Stimulated activated CD4-positive, alpha-beta T cell treated with anti-CD3 and anti-CD28 coated beads, TNF-alpha, amount 100 ng/mL, for 24 hours (primary cell): ENCODE measurements at places on chromosomes 4 and X.

- no peak for DNase-seq
These were observed 158.5 kb downstream of the ZNF518B start for GRCh38 chr4:10298681-10299080.

GRCh38 chrX:53028678-53029077 lies 19.9 kb upstream of the GPR173 start:
- DNase-seq, result no peak

GRCh38 chrX:35868501-35868900 lies 51.0 kb upstream of the CFAP47 start:
- DNase-seq, result no peak

DNA sequence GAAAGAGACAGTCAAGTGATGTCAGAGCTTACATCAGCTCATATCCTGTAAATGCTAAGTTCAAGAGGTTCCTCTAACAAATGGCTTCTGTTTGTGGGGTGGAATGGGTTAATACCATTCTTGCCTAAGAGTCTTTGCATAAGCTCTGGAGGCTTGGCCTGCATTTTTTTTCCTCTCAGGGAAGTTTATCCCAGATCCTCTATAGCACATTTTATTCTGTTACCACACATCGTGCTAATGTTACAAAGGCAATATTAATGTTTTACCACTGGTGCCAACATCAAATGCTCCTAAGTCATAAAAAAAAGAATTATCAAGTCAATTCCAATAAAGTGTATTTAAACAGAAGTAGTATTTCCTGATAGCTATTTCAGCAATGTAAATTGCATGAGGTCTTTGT lies 2.9 kb upstream of the ADH6 start:
- DNase-seq, result no peak

DNA sequence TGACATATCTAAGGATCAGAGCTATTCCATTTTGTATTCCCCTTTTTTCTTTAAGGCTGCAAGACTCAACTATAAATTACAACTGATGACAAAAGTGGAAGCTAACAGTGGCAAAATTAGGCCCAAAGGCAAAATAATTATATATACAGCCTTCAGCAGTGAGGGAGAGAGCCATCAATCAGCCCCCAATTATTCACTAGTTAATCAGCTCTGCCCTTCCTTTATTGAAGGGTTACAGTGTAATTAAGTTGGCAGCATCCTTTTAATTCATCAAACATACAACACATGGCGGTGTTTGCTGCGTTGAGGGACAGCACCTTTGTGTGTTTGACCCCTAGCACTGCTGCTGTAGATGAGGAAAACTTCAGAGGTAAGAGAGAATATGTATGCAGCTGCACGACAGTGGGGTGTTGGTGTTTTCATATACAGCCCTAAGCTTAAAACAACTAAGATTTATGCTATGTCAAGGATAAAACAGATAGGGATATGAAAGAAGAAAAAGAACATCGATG lies 973.9 kb upstream of the POU3F4 start:
- DNase-seq, result no peak

DNA sequence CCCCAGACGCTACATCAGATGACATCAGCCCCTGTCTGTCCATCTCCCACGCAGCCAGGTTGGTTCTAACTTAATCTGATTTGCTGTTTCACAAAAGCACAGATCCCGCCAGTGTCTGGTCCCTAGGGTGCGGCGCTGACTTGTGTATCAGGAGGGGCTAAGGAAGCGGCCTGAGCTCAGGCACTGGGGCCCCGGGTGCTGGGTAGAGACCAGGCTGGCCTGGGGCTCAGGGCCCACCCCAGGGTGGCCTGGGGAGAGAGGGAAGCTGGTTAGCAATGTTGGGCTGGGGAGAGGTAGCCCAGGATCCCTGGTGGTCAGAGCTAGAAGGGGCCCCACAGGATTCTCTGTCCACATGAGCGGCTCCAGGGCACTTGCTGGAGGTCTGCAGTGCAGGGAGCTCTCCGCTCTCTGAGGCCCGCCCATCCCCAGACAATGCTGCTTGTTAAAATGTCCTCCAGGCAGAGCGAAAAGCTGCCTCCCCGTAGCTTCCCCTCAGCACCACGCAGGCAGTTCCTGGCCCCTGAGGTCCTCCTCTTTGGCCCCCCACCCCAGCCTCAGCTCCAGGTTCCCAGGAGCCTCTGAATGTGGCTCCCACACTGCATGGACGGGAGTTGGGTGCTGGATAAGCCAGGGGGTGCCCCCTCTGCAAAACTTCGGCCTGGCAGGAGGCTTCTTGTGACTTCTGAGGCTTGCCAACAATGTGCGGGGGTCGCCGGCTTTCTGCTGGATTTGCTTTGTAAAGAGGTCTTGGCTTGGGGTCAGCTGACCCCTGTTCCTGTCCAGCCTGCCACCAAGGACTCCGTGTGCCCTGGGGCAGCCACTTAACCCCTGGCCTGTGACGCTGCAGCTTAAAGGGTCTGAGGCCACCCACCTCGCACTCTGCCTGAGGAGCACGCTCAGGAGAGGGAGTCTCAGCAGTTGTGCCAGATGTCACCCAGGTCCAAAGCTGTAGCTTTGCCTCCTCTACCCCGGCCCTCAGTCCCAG lies 112.9 kb downstream of the CPZ start:
- DNase-seq, result no peak

GRCh38 chr4:60155088-60155487 lies 1045.0 kb upstream of the ADGRL3 start:
- DNase-seq, result no peak

GRCh38 chrX:24235084-24235710 lies 78.7 kb downstream of the SUPT20HL2 start:
- no peak for DNase-seq

- DNase-seq, result no peak
These were observed 28.1 kb downstream of the KANTR start for GRCh38 chrX:53122013-53122412.

DNA sequence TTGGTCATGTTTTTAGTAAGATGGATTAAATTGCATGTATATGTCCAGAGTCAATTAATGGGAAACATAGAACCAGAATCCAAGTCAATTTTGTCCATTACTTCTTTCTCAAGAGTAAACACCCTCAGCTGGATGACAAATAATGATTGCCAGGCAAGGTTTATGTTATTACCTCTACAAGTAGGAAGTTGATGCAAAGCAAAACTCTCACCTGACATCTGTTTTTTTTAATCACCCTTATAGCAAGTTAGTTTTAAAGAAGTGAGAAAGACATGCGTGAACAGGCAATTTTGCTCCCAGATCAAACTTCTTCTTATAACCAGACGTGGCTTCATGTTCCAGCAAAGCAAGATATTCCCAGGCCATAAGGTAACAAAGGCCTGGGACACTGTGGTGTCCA lies 348.5 kb upstream of the FTHL17 start:
- DNase-seq, result no peak

GRCh38 chr4:40856840-40857362 lies 107.1 kb downstream of the NSUN7 start:
- peak; percentile 40 for DNase-seq

GRCh38 chr4:26860922-26861433 lies 337 bp downstream of the STIM2 start:
- DNase-seq, result peak; percentile 54

DNA sequence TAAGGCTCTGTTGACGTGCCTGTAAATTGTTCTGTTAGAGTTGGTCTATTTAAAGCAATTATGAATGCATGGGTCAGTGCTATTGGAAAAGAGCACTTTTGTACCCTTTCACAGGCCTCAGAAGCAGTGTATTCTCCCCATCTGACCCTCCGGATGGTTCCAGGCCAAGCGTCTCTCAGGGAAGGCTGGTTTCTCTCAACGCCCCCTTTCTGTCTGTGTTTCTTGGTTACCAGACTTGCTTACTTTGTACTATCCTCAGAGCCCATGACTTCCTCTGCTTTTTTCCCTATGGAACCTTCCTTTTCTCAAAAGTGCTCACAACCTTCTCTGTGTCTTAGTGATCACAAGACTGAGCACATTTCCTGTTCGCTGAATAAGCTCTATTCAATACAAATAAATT lies 559.3 kb upstream of the ZFP42 start:
- DNase-seq, result no peak

- no peak for DNase-seq
These were observed 409 bp upstream of the MPP1 start for GRCh38 chrX:154805696-154806091.

DNA sequence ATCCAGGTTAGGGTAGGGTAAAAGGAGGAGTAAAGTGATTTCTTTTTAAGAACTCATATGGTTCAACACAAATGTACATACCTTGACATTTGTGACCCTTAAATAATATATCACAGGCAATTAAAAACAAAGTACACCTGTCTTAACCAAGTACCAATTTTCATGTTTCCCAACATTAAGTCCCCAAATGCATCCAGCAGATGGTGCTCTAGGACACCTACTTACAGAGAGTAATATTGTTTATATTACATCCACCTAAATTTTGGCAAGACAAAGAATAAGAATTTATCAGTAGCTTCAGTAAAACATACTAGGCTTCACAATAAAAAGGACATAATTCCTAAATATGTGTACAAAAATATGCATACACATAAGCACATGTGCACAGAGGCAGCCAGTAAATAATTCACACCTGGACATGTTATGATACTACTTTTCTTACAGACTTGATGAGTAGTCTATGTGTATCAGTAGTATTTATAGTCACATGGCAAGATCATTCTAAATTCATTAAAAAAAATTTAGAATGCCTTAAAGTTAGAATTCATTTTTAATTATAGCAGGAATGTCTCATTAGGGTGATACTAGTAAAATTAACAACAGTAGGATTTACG lies 219.7 kb downstream of the DCLK2 start:
- DNase-seq, result peak; percentile 13

GRCh38 chr4:61638591-61638990 lies 438.5 kb downstream of the ADGRL3 start:
- no peak for DNase-seq

- DNase-seq, result no peak
These were observed 6.8 kb upstream of the ANAPC4 start for GRCh38 chr4:25370242-25370641.

DNA sequence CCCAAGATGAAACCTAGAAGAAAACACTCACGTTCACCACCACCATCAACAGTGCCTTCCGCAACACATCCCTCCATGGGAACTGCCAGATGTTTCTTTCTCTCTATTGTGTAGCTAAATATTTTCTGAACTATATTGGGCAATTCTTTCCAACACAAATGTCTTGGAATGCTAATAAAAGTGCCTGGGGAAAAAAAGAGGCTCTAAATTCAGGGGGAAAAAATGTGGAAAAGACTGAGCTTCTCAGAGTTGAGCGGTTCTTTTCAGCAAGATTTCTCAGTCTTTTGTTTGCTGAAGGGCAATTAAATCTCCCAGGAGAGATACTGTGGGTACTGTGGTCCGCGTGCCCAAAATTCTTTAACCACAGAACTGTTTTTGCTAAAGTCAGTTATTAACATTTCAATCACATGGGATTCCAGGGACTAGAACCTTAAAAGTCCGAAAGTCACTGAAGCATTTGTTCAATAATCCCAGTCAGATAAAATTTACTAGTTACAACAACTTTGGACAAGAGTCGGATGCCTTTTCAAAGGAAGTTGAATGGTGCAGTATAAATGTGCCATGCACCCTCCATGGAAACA lies 51.9 kb upstream of the DHRSX start:
- DNase-seq, result no peak

GRCh38 chrX:725971-726370 lies 95.4 kb downstream of the SHOX start:
- DNase-seq, result no peak

DNA sequence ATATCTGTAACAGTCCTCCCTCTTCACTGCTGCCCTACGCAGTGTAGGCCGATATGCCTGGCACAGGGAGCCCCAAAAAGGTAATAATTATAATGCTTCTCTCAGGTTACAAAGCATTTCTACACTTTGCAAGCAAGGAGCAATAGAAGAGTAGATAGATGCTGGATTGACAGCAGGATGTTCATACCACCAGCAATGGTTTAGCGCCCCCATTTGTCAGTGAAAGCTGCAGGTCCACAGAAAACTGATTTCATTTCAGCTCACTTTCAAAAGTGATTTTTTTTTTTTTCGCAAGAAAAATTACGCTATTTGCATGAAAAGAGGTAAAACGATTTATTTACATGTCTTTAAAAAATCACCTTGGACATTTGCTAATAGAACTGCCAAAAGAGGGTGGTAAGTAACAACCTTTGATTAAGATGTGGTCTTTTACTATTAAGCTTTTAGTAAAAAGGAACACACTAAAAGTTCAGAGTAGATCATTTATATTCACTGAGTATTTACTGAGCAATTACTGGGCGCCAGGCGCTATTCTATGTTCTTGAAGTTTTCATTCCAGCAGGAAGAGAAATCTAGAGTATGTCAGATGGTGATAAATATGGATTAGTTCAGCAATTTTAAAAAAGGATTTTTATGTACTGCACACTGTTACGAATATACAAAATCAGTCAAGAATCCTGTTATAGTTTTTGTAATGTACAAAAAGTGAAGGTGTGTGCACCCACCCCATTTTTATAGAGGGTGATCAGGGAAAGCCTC lies 34.4 kb downstream of the HPF1 start:
- no peak for DNase-seq

GRCh38 chr4:8156617-8157016 lies 2.0 kb downstream of the ABLIM2 start:
- DNase-seq, result no peak

DNA sequence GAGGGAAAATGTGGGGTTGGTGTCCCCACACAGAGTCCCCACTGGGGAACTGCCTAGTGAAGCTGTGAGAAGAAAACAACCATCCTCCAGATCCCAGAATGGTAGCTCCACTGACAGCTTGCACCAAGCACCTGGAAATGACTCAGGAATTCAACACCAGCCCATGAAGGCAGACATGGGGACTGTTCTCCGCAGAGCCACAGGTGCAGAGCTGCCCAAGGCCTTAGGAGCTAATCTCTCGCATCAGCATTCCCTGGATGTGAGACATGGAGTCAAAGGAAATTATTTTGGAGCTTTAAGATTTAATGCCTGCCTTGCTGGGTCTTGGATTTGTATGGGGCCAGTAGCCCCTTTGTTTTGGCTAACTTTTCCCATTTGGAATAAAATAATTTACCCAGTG lies 367.9 kb downstream of the FAM133A start:
- DNase-seq, result no peak

DNA sequence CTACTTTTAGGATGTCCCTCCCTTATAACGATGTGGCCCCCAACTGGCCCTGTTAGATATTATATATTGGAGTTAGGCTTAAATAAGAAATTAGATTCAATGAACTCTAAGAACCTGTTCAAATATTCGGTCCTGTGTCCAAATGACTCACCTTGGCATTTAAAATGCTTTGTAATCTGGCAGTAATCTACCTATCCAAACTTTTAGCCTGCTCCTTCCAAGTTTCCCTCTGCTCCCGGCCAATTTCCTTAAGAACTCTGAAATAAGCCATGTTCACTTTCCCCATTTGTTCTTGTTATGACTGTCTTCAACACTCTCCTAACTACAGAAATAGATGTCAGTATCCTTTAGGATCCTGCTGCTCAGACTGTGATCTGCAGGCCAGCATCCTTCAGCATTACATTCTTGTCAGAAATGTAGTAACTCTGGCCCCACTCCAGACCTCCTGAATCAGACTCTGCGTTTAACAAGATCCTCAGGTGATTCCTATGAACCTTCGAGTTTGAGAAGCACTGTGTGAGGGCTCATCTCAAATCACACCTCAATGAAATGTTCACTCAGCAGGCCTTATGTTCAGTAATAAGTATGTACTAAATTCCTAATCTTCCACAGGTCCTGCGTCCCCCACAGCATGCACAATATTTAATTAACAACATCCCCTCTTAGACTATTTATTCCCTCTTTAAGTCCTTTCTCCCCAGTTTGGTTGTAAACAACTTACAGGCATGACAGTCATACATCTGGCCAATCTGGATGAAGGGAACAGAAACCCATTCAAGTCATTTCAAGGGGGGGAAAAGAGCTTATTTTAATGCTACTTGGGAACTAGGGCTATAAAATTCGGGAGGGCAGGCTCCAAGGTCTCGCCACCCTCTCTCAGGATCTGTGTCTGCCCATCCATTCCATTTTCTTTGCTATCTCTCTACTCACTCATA lies 3.0 kb downstream of the ATP8A1 start:
- DNase-seq, result no peak
